ENCODE measurements at places on chromosomes 11 and 22.

DNA sequence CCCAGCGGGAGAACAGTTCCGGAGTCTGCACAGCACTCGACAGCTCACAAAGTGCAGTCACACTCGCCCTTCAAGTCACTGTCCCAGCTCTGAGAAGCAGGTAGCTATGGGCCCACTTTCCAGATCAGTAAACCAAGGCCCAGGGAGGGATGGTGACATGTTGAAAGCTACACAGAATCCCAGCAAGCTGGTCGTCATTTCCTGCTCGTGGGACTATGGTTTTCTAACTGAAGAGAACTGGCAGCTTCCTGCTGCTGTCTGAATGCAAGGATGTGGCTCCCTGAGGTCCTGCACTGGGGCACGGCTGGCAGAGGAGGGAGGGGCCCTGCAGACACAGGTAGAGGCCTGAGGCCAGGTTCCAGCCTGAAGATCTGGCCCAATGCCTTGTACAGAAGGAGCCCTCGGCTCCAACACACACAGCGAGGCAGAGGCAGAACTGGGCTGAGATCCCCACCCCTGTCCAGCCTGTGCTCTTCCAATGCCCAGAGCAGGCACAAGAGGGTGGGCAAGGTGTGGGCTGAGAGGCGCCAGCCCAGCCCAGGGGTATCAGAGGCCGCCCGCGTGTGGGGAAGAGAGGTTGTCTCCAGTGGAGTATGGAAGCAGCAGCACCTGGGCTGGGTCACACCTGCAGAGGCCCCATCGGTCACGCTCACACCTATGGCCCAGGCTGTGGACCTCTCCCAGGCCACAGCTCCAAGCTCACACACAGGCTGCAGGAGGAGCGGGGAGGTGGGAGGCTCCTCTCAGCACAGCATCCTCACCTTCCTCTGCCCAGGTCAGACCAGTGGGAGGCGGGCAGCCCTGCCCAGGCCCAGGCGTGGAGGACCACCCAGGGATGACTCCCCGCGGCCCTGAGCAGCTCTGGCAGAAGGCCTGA is 119.2 kb downstream of the PHF21B start:
- DNase-seq: no peak

- DNase-seq: peak; percentile 48
Observed at GRCh38 chr11:70176940-70177689, 26.0 kb upstream of the FADD start.

DNA sequence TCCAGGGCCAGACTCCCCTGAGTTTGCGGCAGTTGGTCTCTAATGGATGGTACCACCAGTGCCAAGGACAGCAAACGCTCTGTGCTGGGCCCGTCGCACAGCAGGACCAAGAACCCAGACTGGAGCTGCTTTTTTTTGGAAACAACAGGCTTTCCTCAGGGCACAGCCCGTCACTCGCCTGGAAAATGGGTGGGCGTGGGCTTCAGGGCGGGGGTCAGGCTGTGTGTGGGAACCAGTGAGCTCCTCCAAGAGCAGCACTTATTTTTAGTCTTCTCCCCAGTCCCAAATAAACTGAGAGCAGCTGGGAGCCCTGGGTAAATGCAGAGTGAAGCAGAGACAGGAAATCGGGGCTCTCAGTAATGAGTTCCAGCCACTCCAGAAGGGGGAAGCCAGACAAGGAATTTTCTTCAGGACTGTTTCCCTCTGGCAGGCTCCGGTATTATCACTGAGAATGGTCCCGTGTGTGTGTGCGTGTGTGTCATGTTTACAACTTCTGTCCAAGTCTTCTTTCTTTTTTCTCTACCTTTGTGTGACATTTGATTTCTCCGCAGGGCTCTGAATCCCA is 63.0 kb downstream of the PPFIBP2 start:
- no peak for DNase-seq

DNA sequence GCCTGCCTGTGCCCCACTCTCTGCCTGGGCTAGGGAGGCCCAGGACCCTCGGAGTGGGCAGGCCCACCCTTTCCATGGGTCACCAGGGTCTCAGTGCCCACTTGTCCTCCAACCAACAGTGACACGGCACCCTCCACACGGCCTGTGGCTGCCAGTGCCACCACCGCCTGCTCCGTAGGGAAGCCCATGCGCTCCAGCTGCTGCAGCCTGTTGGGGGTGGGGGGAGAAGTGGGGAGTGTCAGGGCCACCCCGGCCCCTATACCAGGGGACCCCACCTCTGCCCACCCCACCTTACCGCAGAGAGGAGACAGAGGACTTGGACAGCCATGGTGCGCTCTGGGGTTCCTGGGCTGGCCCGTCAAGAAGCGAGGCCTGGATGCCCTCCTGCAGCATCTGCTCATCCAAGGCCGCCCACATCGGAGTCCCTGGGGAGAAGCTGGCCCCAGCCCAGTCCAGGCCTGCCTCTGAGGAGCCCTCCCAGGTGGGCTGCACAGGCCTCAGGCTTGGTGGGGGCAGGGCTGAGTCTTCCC is 7.7 kb downstream of the RHBDD3 start:
- DNase-seq: no peak

DNA sequence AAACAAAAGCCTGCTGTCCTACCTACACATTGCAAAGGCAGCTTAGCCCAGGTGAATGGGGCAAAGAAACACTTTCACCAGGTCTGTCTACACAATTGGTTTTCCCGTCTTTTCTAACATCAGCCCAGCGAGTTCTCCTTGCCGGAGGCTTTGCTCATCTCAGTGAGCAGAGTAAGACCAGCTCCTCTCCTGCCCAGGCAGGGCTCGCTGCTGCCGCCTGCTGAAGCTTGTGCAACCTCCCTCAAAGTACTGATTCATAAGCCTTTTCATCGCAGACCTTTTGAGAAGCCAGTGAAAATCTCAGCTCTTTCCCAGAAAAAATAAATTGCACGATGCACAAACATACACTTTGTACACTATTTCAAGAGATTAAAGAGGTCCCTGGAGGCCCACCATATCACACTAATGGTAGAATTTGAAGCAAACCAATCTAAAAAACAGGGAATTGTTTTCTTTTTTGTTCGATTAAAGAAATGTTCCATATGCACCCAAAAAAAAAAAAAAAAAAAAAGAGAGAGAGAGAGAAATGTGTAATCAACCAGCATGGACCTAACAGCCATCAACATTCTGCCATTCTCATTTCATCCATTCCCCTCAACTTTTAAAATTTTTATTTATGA is 328.1 kb upstream of the MPPED2 start:
- DNase-seq: no peak

DNA sequence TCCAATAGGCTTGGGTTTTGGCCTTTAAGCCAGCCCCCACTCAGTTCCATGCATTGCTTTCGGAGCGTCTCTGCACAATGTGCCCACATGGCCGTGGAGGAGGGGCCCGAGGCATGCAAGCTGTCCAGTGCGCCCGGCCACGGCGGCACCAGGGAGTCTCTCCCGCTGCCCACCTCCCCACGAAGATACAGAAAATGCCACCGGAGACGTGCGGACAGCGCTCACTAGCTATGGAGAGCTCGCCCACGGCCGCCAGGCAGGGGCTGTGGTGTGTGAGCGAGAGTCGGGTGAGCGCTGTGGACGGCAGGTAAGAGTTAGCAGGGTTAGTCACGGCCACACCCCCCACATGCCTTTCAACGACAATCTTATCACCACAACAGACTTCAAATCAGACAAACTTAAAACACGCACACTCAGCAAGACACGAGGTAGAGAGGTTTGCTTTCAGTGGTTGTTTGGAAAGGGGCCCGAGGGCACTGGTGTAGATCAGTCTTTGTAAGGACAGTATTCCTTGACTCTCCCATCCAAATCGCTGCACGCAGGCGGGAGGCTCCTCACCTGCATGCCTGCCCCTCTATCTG is 18.7 kb upstream of the BID start:
- no peak for DNase-seq

GRCh38 chr11:5232176-5232575 is 2.1 kb downstream of the HBD start:
- DNase-seq: no peak

GRCh38 chr11:113043698-113044097 is 82.5 kb downstream of the NCAM1 start:
- DNase-seq: no peak

DNA sequence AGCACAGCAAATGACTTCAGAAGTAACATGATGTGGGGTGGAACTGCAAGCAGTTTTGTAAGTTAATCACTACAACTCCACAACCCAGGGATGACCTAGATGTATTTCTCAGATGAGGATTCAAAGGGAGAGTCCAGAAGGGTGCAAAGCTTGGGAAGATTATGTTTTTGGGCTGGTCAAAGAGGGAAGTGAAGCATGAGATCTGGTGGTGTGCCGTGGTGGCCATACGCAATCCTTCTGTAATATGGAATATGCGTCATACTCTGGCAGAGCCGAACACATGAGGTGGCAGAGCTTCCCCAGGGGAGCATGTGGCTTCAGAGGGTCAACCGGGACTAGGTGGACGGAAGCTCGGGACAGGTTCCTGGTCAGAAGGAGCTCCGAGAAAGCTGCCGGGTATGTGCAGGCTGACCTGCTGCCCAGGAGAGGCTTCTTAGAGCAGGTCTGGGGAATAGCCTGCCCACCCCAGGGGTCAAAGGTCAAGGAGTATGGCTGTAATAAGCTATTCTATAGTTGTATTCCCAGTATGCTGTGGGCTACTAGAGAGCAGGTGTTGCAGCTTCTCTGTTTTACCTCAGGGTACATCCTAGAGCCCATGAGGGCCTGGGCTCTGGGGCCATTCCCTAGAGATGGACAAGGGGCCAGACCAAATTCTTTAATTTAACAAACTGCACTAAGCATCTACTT is 70.1 kb upstream of the PHOX2A start:
- DNase-seq: no peak

- DNase-seq: no peak
Observed at GRCh38 chr11:69654660-69655478, 13.9 kb downstream of the CCND1 start.

GRCh38 chr11:2443406-2443805 is 908 bp downstream of the TRPM5 start:
- DNase-seq: no peak

GRCh38 chr11:1623716-1624115 is 1.8 kb upstream of the KRTAP5-4 start:
- DNase-seq: no peak

DNA sequence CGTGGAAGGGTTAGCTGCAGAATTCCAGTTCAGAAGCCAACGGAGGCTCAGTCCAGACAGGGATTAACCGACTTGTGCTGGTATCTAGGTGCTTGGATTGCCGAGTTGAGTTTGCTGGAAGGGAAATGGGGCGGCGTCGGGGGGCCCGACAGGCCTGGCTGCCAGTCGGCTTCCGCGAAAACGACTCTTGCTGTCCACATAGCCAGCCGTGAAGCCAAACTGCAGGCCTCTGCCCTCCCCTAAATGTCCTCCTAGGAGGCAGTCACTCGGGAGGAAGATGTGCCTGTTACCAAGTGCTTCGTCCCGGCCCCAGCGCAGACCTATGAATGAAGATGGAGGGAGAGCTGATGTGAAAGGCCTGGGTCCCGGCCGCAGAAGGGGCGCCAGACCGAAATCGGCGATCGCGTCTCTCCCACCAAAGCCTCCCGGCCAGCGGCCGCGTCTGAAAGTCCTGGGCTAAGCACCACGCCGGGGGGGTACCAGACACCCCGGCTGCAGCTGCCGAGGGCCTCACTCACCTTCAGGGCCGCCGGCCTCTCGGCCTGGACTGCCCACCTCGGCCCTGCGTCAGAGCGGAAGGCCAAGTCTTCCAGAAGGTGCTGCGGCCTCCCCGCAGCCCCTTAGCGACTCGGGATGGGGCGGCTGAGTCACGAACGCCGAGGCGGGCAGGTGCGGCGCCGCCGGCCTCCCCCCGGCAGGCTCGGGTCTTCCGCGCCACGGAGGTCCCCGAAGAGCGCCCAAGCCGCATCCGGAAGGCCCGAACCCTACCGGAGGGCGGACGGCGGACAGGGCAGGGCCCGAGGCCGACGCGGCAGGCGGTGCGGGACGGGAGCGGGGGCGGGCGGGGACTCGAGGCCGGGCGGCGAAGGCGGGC is 7.5 kb downstream of the DPAGT1 start:
- DNase-seq: peak; percentile 55

DNA sequence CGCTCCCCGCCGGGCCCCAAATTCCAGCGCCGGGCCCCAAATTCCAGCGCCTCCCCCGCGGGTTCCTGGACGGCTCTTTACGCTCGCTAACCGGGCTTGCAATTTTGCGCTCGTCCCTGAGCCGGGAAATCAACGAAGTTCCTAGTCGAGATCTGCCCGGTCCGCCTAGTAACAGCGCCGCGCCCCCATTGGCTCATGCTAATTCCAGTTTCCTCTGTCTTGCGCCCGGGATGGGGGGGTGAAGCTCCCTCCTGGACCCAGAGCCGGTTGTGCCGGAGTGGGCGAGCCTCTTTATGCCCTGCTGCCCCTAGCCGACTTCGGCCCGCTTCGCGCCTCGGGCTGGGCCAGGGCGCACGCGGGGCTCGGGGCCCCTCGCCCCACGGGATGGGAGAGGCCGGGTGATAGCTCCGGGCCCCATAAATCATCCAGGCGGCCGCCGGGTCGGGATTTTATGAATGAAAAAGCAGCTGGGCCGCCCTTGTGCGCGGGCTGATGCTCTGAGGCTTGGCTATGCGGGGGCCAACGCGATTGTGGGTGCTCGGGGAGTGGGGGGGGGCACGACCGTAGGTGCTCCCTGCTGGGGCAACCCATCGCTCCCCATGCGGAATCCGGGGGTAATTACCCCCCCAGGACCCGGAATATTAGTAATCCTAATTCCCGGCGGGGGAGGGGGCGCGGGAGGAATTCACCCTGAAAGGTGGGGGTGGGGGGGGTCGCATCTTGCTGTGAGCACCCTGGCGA is 1.8 kb upstream of the CCND1 start:
- DNase-seq: peak; percentile 22

DNA sequence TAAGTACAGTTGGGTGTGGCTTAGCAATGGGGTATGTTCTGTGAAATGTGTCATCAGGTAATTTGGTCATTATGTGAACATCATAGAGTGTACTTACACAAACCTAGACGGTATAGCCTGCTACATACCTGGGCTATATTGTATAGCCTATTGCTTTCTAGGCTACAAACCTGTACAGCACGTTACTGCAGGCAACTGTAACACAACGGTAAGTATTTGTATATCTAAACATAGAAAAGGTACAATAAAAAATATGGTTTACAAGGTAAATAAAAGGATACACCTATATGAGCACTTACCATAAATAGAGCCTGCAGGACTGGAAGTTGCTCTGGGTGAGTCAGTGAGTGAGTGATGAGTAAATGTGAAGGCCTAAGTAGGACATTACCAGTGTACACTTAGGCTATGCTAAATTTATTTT is 73.1 kb upstream of the GDPD4 start:
- DNase-seq: no peak

GRCh38 chr22:49670456-49671330 is 157.0 kb downstream of the BRD1 start:
- peak; percentile 17 for DNase-seq

All from stimulated activated CD4-positive, alpha-beta T cell treated with anti-CD3 and anti-CD28 coated beads, Interleukin-4, amount 100 ng/mL, for 24 hours (primary cell).